ENCODE measurements at places on chromosomes 2 and 18.

DNA sequence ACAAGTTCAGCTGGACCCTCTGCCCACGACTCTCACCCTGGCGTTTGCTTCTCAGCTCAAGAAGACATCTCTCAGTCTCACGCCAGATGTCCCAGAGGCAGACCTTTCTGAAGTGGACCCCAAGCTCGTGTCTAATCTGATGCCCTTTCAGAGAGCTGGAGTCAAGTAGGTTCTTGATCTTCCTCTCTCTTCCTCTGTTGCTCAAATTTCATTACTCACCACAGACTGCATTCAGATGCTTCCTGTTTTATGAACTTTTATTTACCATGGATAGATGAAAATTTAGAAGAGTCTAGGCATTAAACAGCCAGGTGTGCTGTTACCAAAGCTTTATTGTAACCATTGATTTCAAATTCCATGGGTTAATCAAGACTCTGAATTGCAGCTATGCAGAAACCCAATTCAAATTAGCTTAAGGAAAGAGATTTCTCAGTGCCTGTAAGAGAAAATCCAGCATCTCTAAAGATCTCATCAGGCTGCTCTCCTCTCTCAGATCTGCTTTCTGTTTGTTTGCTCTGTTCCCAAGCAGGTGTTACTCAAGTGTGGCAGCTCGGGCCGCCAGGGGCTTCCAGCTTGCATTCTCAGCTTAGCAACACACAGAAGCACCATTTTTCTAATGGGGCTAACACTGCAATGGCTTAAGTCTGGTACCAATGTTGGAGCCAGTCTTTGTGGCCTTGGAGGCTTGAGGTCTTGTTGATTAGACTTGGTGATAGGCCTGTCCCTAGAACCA lies 16.5 kb downstream of the SMARCAL1 start:
- DNase-seq: no peak

- no peak for DNase-seq
Observed at GRCh38 chr2:142742371-142743214, 134.9 kb upstream of the KYNU start.

GRCh38 chr2:9378433-9379390 lies 44.6 kb downstream of the ITGB1BP1 start:
- DNase-seq: peak; percentile 47

DNA sequence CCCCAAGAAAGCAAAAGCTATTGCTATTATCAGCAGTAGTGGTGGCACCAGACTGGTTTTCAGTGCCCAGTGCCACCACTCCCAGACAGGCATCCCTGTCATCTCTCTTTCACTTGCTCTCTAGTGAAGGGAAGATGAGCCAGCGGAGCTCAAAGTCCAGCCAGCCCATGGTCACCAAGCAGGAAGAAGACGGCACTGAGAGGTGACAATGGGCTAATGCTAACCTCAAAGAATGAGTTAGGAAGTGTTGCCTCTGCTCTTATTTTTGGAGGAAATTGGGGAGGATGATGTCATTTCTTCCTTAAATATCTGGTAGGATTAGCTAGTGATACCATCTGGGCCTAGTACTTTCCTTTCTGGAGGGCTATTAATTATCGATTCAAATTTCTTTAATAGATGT lies 1.7 kb downstream of the SP140 start:
- DNase-seq: no peak

GRCh38 chr2:163774862-163775261 lies 39.1 kb upstream of the FIGN start:
- no peak for DNase-seq
